ENCODE measurements at places on chromosomes 16 and 17. TPM values are rescaled to one million over a fixed set of nuclear protein-coding genes. Genes with fewer than 3 reads are reported as not detected.

DNA sequence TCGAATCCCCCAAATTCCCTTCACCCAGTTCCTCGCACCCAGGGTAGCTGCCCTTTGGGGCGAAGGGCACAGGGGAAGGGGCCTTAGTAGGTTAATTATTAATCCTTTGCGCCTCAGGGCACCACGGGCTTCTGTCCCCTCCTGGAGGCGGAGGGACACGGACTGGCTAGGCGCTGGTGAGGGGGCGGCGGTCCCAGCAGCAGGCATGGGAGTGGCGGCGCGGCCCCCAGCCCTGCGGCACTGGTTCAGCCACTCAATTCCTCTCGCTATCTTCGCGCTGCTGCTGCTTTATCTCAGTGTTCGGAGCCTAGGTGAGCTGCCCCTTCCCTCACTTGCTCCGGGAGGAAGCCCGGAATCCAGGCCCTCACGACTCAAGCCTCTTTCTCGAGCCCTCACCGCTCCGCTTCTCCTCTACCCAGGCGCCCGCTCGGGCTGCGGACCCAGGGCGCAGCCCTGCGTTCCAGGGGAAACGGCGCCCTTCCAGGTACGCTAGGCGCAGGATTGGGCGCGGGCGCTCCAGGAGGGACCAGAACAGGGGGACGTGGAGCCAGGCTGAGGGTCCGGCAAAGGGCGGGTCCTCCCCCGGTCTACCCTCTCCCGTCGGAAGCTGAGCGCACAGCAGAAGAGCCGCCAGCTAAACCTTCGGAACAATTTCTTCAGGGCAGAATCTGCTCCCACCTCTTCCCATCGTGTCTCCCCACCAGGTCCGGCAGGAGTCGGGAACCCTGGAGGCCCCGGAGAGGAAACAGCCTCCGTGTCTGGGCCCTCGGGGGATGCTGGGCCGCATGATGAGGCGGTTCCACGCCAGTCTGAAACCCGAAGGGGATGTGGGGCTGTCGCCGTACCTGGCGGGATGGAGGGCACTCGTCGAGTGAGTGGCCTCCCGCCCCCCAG is at the start of gene GLTPD2:
TSS of gene GLTPD2 (plus strand) at position 158 of the 894 bp plus-strand sequence. CDS start at position 206, 48 bp downstream.
- no peaks in the 10 kb centered on the region for H3K36me3 ChIP-seq
- H3K27me3 ChIP-seq = peaks cover 7% of the 10 kb centered on the region
- peaks cover 7% of the 10 kb centered on the region for H3K4me1 ChIP-seq
- DNase-seq = no peak
- H3K4me3 ChIP-seq = peak within 1 kb of the TSS; percentile 63

DNA sequence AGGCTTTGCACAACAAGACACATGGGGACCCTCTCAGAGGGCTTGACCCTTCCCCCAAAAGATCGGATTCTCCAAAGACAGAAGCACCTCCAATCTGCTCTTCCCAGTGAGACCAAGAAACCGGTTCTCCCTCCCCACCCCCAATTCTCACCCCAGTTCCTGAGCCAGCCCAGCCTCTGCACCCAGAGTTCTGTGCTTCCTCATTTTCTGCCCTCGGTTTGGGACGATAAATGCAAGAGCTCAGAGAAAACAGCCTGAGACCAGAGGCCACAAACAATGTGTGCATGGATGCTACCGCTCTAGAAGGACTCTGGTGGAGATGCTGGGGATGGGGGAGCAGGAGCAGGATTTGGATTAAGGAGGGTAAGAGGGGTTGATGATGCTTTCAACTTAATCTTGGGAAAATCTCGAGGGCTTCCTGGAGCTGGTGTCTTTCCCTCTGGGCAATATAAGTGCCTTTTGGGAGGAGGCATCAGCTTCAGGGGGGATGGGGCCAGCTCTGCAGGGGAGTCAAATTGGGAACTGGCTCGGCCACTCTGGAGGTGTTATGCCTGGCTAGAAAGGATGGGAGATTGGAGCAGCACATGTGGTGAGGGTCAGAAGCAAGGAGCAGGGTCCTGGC is 6.0 kb downstream of the KRT15 start:
- H3K27ac ChIP-seq = no peak overlapping the region
- H3K4me3 ChIP-seq = no peak overlapping the region
- no peak for DNase-seq
- no peaks in the 10 kb centered on the region for H3K4me1 ChIP-seq

- H3K4me3 ChIP-seq = peak overlapping the region; percentile 15
- DNase-seq = no peak
- no peaks in the 10 kb centered on the region for H3K36me3 ChIP-seq
- H3K4me1 ChIP-seq = no peaks in the 10 kb centered on the region
These were observed 885 bp upstream of the SLFN13 start for GRCh38 chr17:35449371-35449931.

DNA sequence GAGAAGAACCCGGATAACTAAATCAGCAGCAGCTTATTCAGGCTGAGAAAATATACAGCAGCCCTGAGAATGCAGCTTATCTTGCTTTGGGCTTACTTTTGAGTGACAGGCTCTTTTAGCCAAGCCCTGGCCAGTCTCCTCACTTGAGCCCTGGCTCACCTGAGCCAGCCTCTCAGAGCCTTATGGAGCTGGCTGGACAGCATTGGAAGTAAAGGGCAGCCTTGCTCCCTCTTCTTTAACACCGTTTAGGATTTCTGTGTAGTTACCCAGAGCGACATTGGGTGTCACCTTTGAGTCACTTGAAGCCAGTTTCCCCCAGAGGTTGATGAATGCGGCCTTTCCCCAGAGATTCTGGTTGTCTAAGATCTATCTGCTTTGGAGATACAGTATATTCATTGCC is 7.7 kb upstream of the NPIPB2 start:
- no peaks in the 10 kb centered on the region for H3K36me3 ChIP-seq
- no peak for DNase-seq
- H3K4me3 ChIP-seq = no peak overlapping the region
- H3K4me1 ChIP-seq = no peaks in the 10 kb centered on the region
- H3K27ac ChIP-seq = no peak overlapping the region
- no peaks in the 10 kb centered on the region for H3K27me3 ChIP-seq

Gene PITPNM3
- total RNA-seq = 1.6 TPM

Gene HSD17B2
- not detected for total RNA-seq
